Ureter (tissue), 1 donor: ENCODE measurements at places on chromosomes 12 and 14. TPM values are rescaled to one million over a fixed set of nuclear protein-coding genes. Genes with fewer than 3 reads are reported as not detected.

- DNase-seq = no peak
Observed at GRCh38 chr12:47124451-47124850, 44.7 kb upstream of the AMIGO2 start.

GRCh38 chr12:72025524-72025923 lies 86.9 kb downstream of the TPH2 start:
- DNase-seq = no peak

DNA sequence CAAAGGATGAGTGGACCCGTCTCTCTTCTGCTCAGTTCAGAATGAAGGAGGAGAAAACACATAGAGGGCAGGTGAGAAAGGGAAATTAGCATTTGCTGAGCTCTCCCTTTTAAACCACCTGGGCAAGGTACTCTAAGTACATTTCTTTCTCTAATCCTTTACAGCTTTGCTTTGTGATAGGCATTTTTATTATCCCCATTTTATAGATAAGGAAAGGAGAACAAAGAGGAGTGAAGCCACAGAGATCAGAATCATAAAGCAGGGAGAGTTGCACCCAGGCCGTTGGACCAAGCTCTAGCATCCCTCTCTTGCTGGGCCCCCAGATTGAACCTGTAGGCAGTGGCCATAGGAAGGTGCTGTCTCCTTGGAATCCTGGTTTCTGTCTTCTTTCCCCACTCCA lies 47.0 kb downstream of the VCPKMT start:
- DNase-seq = no peak

DNA sequence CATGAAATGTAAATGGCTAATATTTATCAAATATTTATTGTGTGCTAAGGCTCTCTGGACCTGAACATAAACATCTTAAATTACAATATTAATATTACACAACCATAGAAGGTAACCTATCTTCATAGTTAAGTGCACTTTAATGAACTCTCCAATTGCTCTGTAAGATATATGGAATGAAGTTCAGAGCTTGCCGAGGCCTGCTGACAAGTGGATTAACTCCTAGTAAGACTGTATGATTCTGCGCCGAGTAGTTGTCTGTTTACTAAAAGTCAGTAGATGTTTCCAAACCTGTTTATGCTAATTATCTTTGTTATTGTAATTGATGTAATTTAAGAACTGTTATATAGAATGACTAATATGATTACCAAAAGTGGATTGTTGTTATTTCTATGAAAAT lies 77.2 kb downstream of the PTPRR start:
- no peak for DNase-seq

- no peak for DNase-seq
Observed at GRCh38 chr12:30067146-30067545, 283.4 kb upstream of the TMTC1 start.

DNA sequence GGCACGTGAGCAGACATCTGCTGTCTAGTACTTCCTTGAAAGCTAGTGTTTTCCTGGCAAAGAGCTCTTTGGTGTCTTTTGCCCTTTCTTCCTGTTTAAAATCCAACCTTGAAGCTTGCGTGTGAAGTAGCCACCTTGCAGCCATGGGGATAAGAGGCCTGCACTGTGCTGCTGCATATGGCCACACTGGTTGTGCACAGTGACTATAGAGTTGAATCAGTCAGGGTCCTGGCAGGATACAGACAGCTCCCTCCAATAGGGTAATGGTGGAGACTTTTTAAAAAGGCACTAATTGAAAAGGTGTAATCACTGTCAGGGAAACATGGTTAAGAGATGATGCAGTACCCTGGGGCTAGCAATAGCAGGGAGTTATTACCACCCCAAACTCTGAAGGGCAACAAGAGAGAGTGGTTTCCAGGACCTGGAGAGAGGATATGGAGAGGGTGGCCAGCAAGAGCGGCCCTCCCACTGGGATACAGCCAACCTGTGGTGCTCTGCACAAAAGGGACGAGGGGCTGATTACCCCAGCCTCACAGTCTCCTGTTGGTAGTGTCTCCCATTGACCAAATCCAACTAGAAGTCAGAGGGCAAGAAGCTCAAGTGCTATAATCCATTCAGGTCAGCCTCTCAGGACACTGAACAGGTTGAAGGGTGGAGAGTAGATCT lies 4.8 kb upstream of the GLT8D2 start:
- no peak for DNase-seq

GRCh38 chr14:59450716-59451115 lies 14.5 kb downstream of the GPR135 start:
- DNase-seq = no peak

GRCh38 chr12:99997806-99998205 lies 13.1 kb upstream of the ANKS1B start:
- DNase-seq = no peak

GRCh38 chr12:42039176-42039575 lies 105.5 kb downstream of the GXYLT1 start:
- DNase-seq = no peak

- DNase-seq = no peak
Observed at GRCh38 chr14:38950676-38951075, 152.4 kb downstream of the SEC23A start.

Gene LTB4R2
- 8.2 TPM for total RNA-seq

Gene LMO3
- 12.9 TPM for total RNA-seq

Gene HOXC4
- total RNA-seq = 3.5 TPM
